ENCODE measurements at places on chromosomes 2 and 18. TPM values are rescaled to one million over a fixed set of nuclear protein-coding genes. Genes with fewer than 3 reads are reported as not detected.

Gene LRRTM1
- not detected for total RNA-seq

Gene TM4SF20
- not detected for total RNA-seq

Gene SERPINB7
- not detected for total RNA-seq

Gene SPOPL
- total RNA-seq: 26.1 TPM

Gene ALPI
- not detected for total RNA-seq

Gene TRIB2
- total RNA-seq: 32.2 TPM
